H7 (cell line): ENCODE measurements at places on chromosomes 12 and 14. TPM values are rescaled to one million over a fixed set of nuclear protein-coding genes. Genes with fewer than 3 reads are reported as not detected.

RTL1 gene
- not detected in 2 replicates for total RNA-seq

GRIP1 gene
- 73.8 and 131 TPM in 2 replicates for total RNA-seq

HNF1A gene
- not detected in 2 replicates for total RNA-seq

KLHL33 gene
- 0.28 TPM in 1 of 2 replicates, not detected in the other for total RNA-seq

NFE2 gene
- 2.2 and 2.9 TPM in 2 replicates for total RNA-seq

VDR gene
- total RNA-seq, result 0.03 TPM in 1 of 2 replicates, not detected in the other

GUCY2C gene
- total RNA-seq, result 1.1 and 2.5 TPM in 2 replicates

A2ML1 gene
- 3.9 and 6.1 TPM in 2 replicates for total RNA-seq

FIGNL2 gene
- 5.0 and 5.8 TPM in 2 replicates for total RNA-seq

TCL1B gene
- 14.0 and 18.5 TPM in 2 replicates for total RNA-seq

NKX2-8 gene
- total RNA-seq, result not detected in 2 replicates

FLVCR2 gene
- total RNA-seq, result 2.7 and 4.6 TPM in 2 replicates

GNB3 gene
- 1.5 and 5.5 TPM in 2 replicates for total RNA-seq

TAS2R13 gene
- 0.24 TPM in 1 of 2 replicates, not detected in the other for total RNA-seq
